GM12892 (cell line): ENCODE measurements at places on chromosomes 3 and 15.
A peak's percentile ranks its signal among the peaks of the same experiment; 100 is the strongest.

- DNase-seq: no peak
Observed at GRCh38 chr3:21979706-21980105, 228.7 kb upstream of the ZNF385D start.

DNA sequence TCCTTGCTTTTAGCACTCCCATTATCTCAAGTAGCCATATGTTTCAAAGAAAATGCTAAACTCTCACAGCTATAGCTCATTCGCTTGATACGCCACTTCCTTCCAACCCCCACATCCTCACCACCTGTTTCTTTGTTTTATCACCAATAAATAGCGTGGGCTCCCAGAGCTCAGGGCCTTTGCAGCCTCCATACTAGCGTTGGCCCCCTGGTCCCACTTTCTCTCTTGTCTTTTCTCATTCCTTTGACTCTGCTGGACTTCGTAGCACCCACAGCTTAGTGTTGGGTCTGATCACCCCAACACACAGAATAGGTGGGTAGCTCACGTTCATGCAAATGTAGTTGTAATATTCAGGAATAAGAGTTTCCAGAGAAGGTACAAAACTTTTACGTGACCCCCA lies 4.1 kb upstream of the GPD1L start:
- no peak for DNase-seq

DNA sequence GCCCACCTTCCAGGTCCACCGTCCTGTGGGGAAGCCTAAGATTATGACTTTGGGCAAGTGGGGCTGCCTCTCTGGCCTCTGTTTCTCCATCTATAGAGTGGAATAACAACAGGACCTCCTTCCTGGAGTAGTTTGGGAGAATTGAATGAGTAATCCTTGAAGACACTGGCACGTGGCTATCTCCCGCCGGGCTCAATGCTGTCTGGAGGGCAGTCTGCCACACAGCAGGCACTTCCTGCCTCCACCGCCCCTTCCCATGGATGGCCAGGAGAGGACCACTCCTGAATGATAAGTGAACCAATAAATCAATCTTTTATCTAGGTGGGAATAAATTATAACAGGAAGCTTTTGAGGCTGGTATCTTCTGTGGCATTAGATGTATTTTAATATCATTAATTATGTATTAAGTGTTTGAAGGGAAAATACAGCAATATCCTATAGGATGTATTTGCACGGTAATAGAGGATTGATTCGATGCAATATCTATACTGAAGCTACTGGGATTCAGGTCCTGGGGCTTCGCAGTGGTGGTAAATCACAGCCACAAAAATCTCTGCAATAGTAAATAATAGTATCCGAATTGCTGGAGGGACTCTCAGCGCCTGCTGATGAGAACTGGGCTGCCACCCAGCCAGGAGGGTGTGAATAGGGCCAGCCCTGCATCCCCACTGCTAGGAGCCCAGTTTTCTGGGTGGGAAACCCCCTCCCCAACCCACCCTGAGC lies 15.9 kb downstream of the MEGF11 start:
- DNase-seq: no peak

- DNase-seq: no peak
Observed at GRCh38 chr3:189947068-189947467, 173.6 kb downstream of the P3H2 start.

GRCh38 chr15:87269566-87269965 lies 987.0 kb downstream of the NTRK3 start:
- DNase-seq: no peak

DNA sequence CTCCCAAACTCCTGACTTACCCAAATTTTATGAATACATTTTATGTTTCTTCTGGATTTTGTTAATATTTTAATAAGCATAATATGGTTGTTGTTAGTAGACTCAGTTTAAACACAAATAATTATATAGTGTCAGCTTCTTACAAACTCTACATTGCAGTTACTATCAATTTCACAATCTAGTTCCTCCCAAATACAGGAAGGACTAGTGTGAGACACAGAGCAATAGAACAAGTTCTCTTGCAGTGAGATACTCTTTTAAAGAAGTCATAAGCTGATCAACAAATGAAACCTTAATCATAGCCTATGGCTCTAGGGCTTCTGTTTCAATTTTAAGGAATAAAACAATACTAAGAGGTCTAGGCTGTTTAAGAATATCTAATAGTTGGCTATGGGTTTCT lies 86.1 kb downstream of the SAMMSON start:
- DNase-seq: no peak

GRCh38 chr3:25306066-25306465 lies 122.0 kb upstream of the RARB start:
- no peak for DNase-seq

GRCh38 chr3:96192966-96193550 lies 621.3 kb upstream of the EPHA6 start:
- DNase-seq: no peak

DNA sequence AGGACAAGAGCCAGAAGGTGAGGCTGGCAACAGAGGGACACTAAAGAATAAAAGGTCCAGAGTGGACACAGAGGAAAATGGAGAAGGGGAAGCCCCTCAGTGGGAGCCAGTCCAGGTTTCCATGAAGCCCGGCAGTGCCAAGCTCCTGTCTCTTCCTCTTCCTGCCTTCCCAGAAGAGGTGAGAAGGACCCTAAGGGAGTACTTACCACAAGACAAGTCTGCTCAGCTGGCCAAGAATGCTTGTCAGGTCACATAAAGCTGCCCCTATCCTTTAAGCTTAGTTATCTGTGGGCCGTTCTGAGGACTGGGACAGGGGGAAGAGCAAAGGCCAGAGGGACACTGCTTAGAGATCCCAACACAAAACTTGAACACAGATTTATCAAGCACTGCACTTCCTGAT lies 100.2 kb downstream of the RYK start:
- no peak for DNase-seq

DNA sequence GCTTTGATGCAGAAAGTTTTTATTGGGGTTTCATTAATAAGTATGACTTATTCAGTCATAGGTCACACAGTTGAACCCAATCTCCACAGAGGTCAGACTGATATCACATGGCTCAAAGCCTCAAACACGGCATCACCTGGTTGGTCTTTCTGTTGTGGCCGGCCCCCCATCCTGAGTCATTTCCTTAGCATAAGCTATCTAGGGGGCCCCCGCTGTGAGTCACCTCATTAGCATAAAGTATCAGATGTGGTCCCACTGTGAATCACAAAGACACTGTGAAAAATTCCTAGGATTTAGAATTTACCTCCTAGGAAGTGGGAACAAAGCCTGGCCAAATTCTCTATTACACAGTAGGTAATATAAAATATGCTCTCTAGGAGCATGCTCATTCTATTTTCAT lies 502.2 kb downstream of the PYDC2 start:
- DNase-seq: no peak

DNA sequence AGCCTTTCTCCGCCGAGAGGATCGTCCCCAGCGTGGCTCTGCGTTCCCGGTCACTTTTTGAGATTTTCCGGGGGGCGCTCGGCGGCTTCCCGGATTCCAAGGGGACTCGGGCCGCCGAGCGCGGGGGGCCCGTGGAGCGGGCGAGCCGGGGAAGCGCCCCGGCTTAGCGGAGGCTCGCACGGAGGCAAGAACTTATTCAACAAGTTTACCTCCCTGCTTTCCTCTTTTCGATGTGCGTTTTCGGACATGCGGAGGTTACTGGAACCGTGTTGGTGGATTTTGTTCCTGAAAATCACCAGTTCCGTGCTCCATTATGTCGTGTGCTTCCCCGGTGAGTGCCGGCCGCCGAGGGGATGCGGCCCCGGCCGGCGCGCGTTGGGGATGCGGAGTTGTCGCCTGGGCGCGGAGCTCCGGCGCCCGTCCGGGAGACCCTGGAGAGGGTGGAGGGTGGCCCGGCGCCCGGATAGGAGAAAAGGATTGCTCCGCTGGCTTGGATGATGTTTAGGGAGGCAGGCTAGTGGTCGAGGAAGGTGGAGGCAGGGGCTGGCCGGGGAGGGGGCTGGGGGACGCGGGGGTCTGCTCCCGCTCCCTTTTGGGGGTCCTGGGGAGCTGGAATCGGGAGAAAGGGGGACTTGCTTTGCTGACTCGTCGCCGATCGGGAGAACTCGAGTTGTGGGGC lies 810 bp downstream of the PTPRG start:
- DNase-seq: peak; percentile 12

DNA sequence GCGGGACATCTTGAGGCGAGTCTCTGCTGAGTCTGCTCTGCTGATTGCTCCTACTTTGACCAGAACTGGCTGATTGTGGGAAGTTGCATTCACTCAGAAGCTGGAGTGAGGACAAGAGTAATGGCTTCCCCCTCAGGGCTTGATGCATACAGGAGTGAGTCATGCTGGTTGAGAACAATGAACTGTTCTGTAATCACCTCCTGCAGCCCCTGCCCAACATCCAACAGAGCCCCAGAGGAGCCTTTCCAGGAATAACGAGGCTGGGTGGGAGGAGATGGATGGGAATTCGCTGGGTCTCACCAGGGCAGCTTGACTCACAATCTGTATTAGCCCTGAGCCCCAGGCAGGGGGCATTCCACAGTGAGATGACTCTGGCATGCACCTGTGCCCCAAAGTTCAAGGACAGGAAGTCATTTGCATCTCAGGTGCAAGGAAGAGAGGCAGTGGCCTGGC lies 85.0 kb downstream of the RAB11A start:
- DNase-seq: no peak

DNA sequence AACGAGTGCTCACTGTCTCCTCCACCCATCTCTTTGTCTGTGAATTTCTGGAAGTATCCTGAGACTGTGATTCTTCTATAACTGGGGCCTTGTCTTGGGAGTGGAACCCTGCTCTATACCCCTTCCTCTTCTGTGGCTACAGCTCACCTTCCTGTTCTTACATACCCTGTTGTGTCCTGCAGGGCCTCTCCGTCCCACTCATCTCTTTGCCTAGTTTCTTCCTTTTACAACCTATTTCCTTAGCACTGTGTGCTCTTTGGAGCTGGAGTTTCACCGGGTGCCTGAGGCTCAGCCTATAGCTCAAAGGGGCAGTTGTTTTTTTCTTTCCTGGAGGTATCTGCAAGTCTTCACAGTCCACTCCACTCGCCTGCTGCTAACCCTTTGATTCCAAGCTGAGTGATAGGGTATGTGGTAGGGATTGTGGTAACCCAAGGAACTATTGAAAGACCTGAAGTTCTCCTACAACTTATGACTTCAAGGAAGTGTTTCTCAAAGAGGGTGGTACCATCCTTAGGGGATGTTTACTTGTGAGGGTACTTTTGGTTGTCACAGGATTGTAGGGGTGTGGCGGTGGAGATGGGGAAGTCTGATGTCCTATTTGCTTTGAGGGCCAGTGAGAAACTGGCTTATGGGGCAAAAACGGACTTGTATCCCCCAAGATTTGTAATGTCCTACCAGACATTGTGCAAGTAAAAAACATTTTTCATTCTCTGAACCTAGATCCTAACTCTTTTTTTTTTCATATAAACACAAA lies 66.6 kb upstream of the ARL8B start:
- DNase-seq: no peak

- DNase-seq: no peak
Observed at GRCh38 chr15:70186152-70186551, 88.4 kb upstream of the TLE3 start.

- DNase-seq: no peak
Observed at GRCh38 chr3:129281726-129282125, 3.1 kb downstream of the HMCES start.

DNA sequence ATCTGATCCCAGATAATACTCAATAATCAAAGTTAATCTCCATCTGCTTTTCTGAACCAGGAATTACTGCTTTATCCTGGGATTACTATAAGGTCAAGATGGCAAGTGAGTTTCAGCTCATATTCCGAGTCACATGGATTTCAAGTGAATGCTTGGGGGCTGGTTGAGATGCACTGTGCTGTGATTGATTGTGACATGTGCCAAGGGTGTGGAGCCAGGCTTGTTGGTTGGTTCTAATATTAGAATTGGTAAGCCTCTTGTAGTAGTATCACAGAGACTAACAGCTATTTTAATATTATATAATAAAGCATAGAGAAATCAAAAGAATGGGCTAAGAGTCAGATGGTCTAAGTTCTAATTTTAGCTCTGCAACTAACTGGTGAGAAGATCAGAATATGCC lies 74.2 kb upstream of the ICE2 start:
- no peak for DNase-seq

DNA sequence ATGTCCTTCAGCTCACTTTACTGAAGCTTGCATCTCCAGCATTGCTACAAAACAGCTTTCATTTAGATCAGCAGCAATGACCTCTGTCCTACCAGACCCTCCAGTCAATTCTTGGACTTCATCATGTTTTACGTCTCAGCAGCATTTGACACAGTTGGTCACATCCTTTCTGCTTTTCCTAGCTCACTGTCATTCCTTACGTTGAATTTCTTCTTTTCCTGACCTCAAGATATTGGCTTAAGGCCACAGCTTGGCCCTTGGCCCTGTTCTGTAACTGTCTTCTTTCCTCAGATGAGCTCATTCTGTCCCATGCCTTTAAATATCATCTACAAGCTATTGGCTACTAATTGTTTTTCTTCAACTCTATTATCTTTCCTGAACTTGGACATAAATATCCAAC lies 576.2 kb upstream of the KCNMB2 start:
- no peak for DNase-seq

DNA sequence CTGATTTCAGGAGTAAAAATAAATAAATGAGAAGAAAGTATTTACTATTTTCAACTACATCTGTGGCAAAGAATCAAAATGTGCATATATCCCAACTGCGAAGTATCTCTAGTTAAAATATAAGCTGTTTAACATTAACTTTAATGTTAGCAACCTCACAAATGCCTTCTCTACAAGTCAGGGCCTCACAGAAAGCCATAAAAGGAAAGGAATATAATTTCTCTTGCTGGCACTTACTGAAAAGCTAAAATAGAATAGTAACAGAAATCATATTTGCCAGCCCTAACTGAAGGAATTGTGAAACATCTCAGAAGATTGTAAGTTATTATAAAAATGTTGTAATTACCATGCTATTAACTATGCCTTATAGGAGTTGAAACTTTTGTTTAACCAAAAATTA lies 65.1 kb upstream of the MBNL1 start:
- no peak for DNase-seq

DNA sequence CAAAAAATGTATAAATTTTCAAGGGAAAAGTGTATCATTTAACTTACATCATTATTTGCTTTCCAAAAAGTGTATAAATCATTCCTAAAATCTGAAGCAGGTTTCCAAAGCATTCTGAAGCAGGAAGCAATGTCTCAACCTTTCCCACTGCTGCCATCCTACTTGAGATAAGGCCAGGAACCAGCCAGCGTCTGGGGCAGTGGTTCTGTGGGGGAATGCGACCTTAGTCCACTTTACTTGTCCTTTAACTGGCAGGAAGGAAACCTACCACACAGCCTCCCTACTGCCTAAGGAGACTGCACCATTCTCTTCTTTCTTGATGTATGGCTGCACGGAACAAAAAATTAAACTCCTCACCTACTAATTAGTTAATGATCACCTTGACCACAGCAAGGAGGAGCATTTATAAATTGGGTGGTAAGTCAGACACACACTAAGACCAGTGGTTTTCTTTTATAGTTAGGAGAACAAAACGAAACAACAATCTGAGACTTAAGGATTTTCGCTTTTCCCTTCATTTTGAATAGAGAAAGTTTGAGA lies 3.7 kb downstream of the SORD start:
- DNase-seq: no peak
